ENCODE measurements at places on chromosomes 6 and 20. TPM values are rescaled to one million over a fixed set of nuclear protein-coding genes. Genes with fewer than 3 reads are reported as not detected.

DNA sequence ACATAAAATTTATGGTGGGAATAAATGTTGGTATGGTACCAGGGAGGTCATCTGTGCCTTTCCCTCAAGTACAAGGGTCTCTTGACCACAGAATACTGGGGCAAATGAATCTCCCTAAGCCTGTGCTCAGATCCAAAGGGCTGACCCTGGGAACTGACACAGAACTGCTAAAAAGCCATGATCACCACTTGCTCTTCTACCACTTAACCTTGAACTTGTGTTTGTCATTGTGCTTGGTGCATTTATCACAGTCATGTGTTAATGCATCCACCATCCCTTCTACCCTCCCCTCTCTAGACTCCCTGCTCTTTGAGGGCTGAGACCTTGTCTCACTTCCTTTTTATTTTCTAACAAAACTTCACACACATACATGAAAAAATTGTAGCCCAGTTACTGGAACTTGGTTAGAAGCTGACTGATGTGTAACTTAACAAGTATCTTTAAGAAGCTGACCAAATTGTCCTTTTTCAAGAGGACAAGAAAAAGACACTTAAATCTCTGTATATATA lies 46.1 kb upstream of the PBOV1 start:
- DNase-seq: no peak
- H3K27ac ChIP-seq: no peak overlapping the region
- H3K36me3 ChIP-seq: no peaks in the 10 kb centered on the region
- H3K27me3 ChIP-seq: no peaks in the 10 kb centered on the region

GRCh38 chr6:44053106-44053756 lies 74.0 kb downstream of the MRPL14 start:
- no peaks in the 10 kb centered on the region for H3K27me3 ChIP-seq
- no peaks in the 10 kb centered on the region for H3K36me3 ChIP-seq
- no peaks in the 10 kb centered on the region for H3K4me1 ChIP-seq
- no peak overlapping the region for H3K27ac ChIP-seq
- no peak overlapping the region for H3K4me3 ChIP-seq

DNA sequence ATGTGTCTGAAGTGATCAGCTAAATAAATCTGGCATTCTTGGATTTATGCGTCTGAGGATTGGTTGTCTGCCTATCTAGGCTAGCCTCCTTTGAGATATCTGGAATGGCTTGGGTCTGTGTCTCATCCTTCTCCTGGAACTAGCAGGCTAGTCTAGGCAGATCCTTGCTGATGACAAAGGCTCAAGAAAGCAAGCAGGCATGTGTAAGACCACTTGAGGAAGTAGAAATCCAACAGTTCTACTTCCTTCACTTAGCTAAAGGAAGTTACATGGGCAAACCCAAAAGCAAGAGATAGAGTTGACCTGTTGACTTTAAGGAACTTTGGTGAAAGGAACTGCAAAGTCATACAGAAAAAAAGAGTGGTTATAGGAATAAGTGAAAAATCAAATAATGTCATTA lies 672.6 kb downstream of the MAFB start:
- no peak for DNase-seq
- H3K4me3 ChIP-seq: no peak overlapping the region
- H3K27me3 ChIP-seq: no peaks in the 10 kb centered on the region
- no peak overlapping the region for H3K27ac ChIP-seq
- H3K4me1 ChIP-seq: no peaks in the 10 kb centered on the region

GRCh38 chr20:62710886-62711702 lies 2.5 kb downstream of the NTSR1 start:
- H3K27ac ChIP-seq: no peak overlapping the region
- no peak overlapping the region for H3K4me3 ChIP-seq
- no peak for DNase-seq
- H3K27me3 ChIP-seq: no peaks in the 10 kb centered on the region
- H3K36me3 ChIP-seq: no peaks in the 10 kb centered on the region
- H3K4me1 ChIP-seq: no peaks in the 10 kb centered on the region

MCHR2 gene
- not detected for total RNA-seq

All from right lobe of liver (tissue), 6 donors.